ENCODE measurements at places on chromosomes 4 and X.

DNA sequence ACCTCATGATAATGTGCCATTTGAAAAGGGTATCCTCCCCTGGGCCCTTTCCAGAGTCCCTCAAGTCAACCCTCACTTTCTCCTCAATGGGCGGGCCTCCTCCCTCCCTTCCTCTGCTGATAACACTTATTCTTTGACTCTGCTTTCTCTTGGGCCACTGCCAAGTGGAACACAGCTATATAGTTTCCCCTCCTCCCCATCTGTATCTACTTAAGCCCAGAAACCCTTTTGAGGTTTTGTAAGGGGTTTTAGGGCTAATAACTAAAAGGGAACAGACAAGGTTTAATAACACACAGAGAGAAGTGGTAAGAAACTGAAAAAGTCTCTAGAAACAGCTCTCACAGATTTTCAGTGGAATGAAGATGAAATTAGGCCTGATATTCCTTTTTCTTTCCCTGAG lies 116.7 kb downstream of the GPC3 start:
- no peak for DNase-seq

GRCh38 chr4:74878323-74878722 lies 54.6 kb upstream of the PARM1 start:
- no peak for DNase-seq

DNA sequence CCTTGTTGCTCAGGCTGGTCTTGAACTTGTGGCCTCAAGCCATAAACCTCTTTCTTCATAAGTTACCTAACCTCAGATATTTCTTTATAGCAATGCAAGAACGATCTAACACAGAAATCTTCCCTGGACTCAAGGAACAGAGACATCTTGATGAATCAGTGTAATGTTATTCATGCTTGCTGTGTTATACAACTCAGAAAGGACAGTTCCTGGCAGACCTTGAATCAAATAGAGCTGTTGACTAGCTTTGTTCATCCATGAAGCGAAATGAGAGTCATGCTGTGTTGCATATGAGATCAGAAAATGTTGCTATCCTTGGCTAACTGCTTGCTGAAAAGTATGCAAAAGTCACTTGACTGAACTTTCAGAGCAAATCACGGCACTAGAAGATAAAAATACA lies 72.6 kb upstream of the ARHGAP24 start:
- DNase-seq, result no peak

DNA sequence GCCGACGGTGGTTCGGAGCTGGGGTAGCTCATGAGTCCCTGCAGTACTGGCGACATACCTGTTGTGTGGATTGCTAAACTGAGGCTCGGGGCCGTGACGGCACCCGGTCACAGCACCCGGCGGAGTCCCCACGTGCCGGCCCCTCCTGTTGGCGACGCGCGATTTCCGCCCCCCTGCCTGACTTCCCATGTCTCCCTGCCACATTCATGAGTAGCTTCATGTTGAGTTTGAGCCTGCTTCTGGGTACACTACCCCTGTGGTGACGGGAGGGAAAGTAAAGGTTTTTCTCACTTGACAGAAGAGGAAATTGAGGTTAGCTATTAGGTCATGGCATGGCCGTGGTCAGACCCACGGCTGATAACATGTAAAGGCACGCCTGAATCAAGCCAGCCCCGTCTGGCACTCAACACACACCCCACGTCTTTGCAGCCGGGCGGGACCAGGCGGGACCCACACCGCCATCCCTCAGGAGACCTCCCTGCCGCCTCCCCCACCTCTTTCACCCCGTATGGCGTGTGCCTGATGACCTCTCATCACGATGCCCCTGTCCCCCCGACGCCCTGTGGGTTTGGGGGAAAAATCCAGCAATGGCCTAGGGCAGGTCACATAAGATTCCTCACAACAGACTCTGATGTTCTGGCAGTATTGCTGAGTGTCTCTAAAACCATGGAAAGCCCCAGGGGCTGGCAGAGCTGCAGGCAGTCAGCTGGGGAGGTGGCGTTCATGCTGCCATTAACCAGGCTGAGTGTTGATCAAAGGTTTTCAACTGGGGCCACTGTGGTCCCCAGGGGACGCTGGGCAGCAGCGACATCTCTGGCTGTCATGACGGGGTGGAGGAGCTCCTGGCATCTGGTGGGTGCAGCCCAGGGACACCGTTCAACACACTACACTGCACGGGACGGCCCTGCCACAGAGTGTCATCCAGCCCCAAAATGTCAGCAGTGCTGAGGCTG lies 29.2 kb downstream of the P2RY8 start:
- peak; percentile 58 for DNase-seq

DNA sequence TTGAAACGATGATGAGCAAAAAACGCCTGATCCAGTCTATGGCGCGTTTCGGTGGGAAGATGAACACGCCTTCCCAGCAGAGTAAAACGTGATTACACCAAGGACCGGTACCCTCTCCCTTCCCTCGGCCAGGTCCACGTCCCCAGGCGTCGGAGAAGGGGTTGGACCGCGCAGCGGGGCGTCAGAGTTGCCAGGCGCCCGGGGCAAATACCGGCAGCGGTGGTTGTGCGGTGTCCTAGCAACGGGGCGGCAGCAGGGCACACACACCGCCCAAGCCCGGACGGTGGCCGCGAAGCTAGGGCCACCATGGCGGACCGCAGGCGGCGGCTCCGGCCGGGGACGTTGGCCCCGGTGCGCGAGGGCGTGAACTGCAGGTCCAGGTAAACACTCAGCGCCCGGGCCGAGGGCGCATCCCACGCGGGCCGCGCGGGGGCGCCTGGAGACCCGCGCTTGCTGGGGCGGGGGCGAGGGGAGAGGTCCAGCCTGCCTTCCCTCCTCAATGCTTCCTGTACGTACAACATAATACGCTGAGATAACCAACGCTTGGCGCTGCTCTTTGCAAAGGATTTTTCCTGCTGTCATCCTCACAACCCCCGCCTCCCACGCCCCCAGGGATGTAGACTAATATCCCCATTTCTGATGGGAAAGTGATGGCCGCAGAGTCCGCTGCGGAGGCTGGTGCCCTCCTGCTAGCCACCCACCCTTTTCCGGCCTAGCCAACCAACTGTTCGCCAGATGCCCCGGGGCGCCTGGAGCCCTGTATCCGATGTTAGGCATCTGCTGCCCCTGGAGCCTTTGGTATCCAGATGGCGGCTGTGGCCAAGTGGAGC lies at the start of gene FAM47E:
Gene FAM47E (plus strand): TSS at position 281 of the 830 bp plus-strand sequence. CDS start 26 bp downstream, at position 307.
- DNase-seq, result peak; percentile 10

DNA sequence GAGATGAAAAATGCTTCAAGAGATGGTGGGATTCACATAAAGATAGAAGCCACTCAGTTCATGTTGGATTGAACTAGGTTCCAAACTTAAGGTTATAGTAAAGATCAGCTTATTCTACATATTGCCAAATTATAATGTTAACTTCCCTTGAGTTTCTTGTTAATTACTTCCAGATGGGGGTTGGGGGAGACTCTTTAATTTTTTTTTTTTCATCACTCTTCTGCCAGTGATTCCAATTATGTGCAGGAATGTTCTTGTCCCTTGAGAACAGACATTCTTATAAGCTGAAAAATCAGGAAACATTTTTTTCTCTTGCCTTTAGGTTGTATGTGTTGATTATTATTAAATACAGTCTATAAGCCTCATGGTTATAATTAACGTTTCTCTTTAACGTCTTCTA lies 30.0 kb downstream of the MND1 start:
- DNase-seq, result no peak

DNA sequence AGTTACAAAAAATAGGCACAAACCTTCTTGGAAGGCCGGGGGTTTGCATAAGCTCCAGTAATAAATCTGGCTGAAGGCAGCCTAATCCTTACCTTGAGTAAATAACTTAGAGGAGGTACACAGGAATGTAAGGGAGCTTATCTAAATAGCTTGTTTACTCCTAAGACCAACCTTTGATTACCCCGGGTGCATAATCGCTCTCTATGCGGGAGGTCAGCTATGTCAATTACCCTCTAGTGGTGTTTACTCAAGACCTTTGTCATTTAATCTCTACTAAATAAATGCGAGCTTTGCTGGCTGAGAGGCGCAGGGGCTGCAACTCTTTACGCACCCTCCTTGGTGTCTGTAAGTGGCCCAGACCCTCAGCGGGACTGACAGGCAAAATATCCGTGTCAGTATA lies 50.2 kb upstream of the MAP9 start:
- no peak for DNase-seq

DNA sequence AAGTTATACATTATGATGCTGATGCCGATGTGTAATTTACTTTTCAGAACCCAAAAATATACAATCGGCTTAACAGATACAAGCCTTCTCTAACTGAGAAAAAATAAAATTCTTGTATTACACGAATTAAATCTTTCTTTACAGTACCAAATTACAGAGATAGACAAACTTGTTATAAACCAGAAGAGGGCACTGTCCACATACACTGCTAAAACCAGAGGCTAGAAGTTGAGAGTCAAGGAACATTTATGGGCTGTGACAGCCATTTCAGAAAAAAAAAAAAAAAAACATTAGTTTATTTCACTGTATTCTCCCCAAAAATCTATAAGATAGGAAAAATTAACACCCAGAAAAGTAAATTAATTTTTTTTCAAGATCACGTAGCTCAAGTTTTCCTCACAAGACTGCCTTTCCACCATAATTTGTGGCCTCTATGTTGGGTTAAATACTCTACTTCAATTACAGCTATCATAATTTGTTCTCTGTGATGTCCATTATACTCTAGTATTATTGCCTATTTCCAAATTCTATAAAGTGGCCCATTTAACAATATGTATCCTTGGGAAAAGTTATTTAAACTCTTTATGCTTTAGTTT lies 12.0 kb downstream of the EREG start:
- DNase-seq, result no peak
